ENCODE measurements at places on chromosomes 12 and 14. TPM values are rescaled to one million over a fixed set of nuclear protein-coding genes. Genes with fewer than 3 reads are reported as not detected.

Gene NKX2-1
- polyA plus RNA-seq, result not detected

Gene SYT10
- not detected for polyA plus RNA-seq

Gene FOXM1
- 0.30 TPM for polyA plus RNA-seq

Gene IFNG-AS1
- polyA plus RNA-seq, result 11.3 TPM

Gene ANO2
- not detected for polyA plus RNA-seq

Gene PLD4
- not detected for polyA plus RNA-seq

Gene TMEM233
- polyA plus RNA-seq, result not detected

Gene MYBPC1
- polyA plus RNA-seq, result not detected

DNA sequence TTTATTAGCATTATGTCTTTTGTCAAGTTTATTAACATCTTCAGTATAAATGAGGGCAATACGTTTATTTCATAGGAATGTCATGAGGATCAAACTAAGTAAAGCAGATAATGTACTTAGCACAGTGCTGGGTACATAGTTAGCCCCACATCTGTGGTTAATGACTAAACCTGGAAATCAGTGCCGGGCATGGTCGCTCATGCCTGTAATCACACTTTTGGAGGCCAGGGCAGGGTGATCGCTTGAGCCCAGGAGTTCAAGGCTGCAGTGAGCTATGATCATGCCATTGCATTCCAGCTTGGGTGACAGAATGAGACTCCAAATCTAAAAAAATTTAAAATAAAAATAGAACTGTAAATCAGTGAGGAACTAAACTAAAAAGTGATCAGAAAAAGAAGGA, 44.8 kb upstream of the GUCY2C start:
- no peaks in the 10 kb centered on the region for H3K27me3 ChIP-seq
- H3K4me3 ChIP-seq, result no peak overlapping the region
- H3K36me3 ChIP-seq, result no peaks in the 10 kb centered on the region
- no peak for DNase-seq

DNA sequence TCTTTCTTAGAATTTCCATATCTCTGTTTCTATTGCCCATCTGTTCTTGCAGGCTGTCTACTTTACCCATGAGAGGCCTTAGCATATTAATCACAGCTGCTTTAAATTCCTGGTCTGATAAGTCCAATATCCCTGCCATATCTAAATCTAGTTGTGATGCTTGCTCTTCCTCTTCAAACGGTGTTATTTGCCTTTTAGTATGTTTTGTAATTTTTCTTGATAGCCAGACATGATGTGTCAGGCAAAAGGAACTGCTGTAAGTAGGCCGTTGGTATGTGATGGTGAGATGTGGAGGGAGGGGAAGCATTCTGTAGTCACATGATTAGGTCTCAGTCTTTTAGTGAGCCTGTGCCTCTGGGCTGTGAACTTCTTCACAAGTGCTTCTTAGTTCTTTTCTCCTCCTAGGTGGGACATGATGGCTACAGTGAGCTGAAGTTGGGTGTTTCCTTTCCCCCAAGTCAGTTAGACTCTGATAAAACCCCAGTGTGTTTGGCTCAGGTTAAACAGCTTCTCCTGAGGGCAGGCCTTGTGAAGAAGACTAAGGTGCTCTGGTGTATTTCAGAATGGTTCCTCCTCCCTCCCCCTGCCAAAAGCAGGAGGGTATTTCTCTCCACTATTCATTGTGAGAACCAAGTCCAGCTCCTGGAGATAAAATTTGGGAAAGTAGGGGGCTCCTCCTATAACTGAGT, 195.9 kb upstream of the PARP11 start:
- H3K36me3 ChIP-seq, result no peaks in the 10 kb centered on the region
- no peaks in the 10 kb centered on the region for H3K27me3 ChIP-seq
- H3K4me3 ChIP-seq, result no peak overlapping the region
- no peaks in the 10 kb centered on the region for H3K4me1 ChIP-seq

- no peaks in the 10 kb centered on the region for H3K4me1 ChIP-seq
- no peak overlapping the region for H3K4me3 ChIP-seq
- no peak for DNase-seq
- H3K36me3 ChIP-seq, result peaks cover 26% of the 10 kb centered on the region
- H3K27me3 ChIP-seq, result no peaks in the 10 kb centered on the region
- H3K27ac ChIP-seq, result no peak overlapping the region
Measured at GRCh38 chr14:71063351-71063750, 156.1 kb downstream of the PCNX1 start.

DNA sequence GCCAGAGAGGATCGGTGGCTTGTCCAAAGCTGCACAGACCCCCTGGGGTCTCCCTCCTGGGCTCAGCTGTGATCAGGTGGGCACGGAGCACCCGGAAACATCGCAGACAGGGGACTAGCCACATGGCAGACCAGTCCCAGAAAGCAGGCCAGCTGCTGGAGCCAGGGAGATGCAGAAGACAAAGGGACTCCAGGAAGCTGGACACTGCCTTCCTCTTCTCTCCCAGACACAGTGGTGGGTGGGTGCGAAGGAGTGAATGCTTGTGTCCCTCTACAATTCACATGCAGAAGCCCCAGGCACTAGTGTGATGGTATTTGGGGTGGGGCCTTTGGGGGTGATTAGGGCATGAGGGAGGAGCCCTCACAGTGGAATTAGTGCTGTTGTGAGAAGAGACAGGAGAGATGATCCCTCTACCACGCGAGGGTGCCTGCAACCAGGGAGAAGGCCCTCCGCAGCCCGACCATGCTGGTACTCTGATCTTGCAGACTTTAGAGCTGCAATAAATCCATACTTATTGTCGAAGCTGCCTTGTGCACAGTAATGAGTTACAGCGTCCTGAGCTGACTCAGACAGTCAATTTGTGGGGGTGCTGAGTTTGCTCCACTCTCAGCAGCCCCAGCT, 95.2 kb downstream of the CALM1 start:
- no peaks in the 10 kb centered on the region for H3K36me3 ChIP-seq
- H3K27ac ChIP-seq, result no peak overlapping the region
- H3K4me3 ChIP-seq, result no peak overlapping the region
- no peaks in the 10 kb centered on the region for H3K4me1 ChIP-seq

DNA sequence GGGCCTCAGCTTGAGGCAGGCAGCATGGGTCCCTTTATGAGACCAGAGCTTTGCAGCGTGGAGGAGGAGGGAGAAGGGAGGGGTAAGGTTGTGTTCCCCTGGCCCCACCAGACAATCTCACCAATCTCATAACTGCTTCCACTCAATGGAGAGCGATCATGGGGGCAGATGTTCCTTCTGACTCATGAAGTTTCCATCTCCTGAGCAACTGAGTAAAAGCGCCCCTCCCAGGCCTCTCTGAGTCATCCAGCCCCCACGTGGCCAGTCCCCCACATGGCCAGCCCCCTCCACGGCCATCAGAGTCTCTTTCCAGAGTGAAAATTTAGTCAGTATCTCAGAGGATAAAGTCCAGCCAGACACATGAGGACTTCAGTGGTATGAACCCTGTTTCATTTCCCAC, 39.2 kb upstream of the PLXNC1 start:
- no peak overlapping the region for H3K27ac ChIP-seq
- no peak overlapping the region for H3K4me3 ChIP-seq
- peaks cover 5% of the 10 kb centered on the region for H3K27me3 ChIP-seq
- H3K36me3 ChIP-seq, result no peaks in the 10 kb centered on the region

DNA sequence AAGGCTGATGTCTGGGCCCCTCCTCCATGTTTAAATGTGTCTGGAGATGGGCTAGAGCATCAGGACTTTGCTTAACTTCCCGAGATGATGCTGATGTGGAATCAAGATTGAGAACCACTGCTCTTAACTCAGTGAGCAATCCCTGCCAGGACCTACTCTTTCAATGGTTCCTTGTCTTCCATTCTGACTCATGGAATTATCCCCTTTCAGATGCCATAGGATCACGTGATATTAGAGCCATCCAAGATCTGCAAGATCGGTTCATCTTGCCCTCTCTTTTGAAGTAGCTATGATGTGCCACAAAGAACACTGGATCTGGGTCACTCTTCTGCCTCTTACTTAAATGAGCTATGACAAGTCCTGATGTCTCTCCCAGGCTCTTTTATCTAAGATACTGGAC, 96.8 kb downstream of the EXOC5 start:
- H3K36me3 ChIP-seq, result no peaks in the 10 kb centered on the region
- H3K27ac ChIP-seq, result no peak overlapping the region
- no peaks in the 10 kb centered on the region for H3K4me1 ChIP-seq
- H3K4me3 ChIP-seq, result no peak overlapping the region
- no peak for DNase-seq

- no peak for DNase-seq
- no peaks in the 10 kb centered on the region for H3K27me3 ChIP-seq
- no peak overlapping the region for H3K4me3 ChIP-seq
- H3K36me3 ChIP-seq, result no peaks in the 10 kb centered on the region
- H3K4me1 ChIP-seq, result no peaks in the 10 kb centered on the region
Measured at GRCh38 chr12:110256780-110257431, 24.1 kb upstream of the ATP2A2 start.

- H3K27me3 ChIP-seq, result no peaks in the 10 kb centered on the region
- H3K4me3 ChIP-seq, result no peak overlapping the region
- no peak overlapping the region for H3K27ac ChIP-seq
- DNase-seq, result no peak
Measured at GRCh38 chr12:69901221-69901905, 76.3 kb downstream of the MYRFL start.

DNA sequence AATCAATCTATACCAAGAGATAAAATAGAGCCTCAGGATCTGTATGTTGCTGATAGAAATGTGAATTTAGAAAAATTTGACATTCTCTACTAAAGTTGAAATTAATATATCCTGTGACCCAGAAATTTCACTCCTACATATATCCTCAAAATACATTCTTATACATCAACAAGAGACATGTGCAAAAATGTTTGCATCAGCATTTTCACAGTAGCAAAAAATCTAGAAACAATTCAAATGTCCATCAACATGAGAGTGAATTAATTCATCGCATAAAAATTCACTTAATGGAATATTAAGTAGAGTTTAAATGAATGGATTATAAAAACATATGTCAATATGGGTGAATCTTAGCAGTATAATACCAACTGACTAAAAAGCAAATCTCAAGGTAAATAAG, 80.8 kb downstream of the GPR65 start:
- no peaks in the 10 kb centered on the region for H3K4me1 ChIP-seq
- no peak for DNase-seq
- H3K27me3 ChIP-seq, result no peaks in the 10 kb centered on the region
- no peaks in the 10 kb centered on the region for H3K36me3 ChIP-seq

DNA sequence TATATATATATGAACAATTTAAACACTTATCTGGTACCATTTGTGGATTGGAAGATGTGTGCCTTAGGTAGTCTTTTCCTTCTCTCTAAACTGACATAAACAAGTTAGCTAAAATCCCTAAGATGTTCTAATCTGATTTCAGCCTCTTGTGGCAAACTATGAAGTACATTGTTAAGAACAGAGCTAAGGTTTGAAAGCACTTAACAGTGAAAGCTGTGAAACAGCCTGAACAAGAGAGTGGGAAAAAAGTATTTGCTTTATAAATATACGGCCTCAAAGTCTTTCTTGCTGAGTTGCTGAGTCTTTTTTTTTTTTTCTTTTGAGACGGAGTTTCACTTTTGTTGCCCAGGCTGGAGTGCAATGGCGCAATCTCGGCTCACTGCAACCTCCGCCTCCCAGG, 53.7 kb upstream of the PELI2 start:
- no peak overlapping the region for H3K4me3 ChIP-seq
- no peaks in the 10 kb centered on the region for H3K36me3 ChIP-seq
- H3K27ac ChIP-seq, result no peak overlapping the region
- H3K4me1 ChIP-seq, result no peaks in the 10 kb centered on the region

GRCh38 chr12:103855896-103856657, 15.0 kb upstream of the NT5DC3 start:
- no peaks in the 10 kb centered on the region for H3K4me1 ChIP-seq
- H3K36me3 ChIP-seq, result no peaks in the 10 kb centered on the region
- no peak overlapping the region for H3K27ac ChIP-seq
- no peaks in the 10 kb centered on the region for H3K27me3 ChIP-seq

GRCh38 chr14:53942970-53943750, 13.5 kb downstream of the BMP4 start:
- no peaks in the 10 kb centered on the region for H3K27me3 ChIP-seq
- H3K36me3 ChIP-seq, result no peaks in the 10 kb centered on the region
- no peak overlapping the region for H3K4me3 ChIP-seq
- no peak for DNase-seq
- no peak overlapping the region for H3K27ac ChIP-seq
- no peaks in the 10 kb centered on the region for H3K4me1 ChIP-seq

- no peak overlapping the region for H3K27ac ChIP-seq
- no peak for DNase-seq
- no peaks in the 10 kb centered on the region for H3K27me3 ChIP-seq
- no peaks in the 10 kb centered on the region for H3K36me3 ChIP-seq
Measured at GRCh38 chr14:91568626-91569025, 58.5 kb upstream of the PPP4R3A start.

DNA sequence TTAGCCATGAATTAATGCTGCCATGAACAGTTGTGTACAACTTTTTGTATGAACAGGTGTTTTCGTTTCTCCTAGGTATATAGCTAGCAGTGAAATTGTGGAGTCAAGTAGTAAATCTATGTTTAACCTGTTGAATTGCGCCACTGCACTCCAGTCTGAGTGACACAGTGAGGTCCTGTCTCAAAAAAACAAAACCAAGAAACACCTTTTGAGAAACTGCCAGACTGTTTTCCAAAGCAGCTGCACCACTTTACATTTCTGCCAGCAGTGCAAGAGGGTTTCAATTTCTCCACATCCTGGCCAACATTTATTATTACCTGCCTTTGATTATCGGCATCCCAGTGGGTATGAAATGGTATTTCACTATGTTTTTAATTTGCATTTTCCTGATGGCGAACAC, 3.3 kb upstream of the PLEKHG3 start:
- peaks cover 80% of the 10 kb centered on the region for H3K4me1 ChIP-seq
- H3K27ac ChIP-seq, result no peak overlapping the region
- H3K36me3 ChIP-seq, result no peaks in the 10 kb centered on the region
- no peak for DNase-seq
- no peak overlapping the region for H3K4me3 ChIP-seq

GRCh38 chr12:114004402-114004801, 38.3 kb upstream of the RBM19 start:
- no peaks in the 10 kb centered on the region for H3K36me3 ChIP-seq
- DNase-seq, result no peak
- H3K4me1 ChIP-seq, result no peaks in the 10 kb centered on the region
- H3K4me3 ChIP-seq, result no peak overlapping the region
- no peak overlapping the region for H3K27ac ChIP-seq

DNA sequence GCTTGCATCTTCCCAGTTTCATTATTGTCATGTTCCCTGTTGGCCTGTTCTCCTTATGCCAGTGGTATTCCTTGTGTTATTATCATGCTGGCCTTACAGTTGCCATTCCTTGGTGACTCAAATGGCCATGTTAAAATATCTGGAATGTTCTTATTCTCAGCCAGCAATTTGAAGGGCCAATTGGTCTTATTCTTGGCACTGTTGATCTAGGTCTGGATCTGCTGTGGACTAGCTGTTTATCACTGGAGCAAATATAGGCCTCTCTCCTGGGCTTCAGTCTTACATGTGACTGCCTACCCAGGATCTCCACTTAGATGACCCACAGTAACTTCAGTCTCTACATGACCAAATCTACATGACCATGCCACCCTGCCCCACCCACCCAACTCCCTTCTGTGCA, 5.4 kb downstream of the CIPC start:
- no peaks in the 10 kb centered on the region for H3K27me3 ChIP-seq
- peaks cover 5% of the 10 kb centered on the region for H3K36me3 ChIP-seq
- no peak overlapping the region for H3K27ac ChIP-seq
- no peak overlapping the region for H3K4me3 ChIP-seq
- DNase-seq, result no peak

Data from CD4-positive, alpha-beta memory T cell (primary cell).